ENCODE measurements at places on chromosomes 6 and 20.

DNA sequence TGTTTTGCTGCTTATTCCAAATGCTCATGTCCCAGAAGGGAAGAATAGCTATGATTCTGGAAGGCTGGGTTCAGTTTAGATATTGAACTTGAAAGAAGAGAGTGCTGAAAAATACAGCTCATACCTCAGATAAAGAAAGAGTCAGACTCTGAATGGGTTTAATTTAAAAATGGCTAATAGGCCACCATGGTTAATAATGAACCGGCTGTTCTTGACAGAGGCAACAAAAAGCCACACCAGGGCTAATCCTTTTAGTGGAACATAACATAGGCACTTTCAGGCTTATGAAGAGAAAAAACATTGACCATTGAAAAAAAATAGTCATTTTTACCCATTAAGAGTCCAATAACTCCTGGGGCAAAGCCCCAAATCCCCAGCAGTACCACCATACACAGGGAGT, 59.4 kb downstream of the TNFRSF21 start:
- no peak for DNase-seq

GRCh38 chr20:63475209-63475608, 2.8 kb upstream of the KCNQ2 start:
- no peak for DNase-seq

DNA sequence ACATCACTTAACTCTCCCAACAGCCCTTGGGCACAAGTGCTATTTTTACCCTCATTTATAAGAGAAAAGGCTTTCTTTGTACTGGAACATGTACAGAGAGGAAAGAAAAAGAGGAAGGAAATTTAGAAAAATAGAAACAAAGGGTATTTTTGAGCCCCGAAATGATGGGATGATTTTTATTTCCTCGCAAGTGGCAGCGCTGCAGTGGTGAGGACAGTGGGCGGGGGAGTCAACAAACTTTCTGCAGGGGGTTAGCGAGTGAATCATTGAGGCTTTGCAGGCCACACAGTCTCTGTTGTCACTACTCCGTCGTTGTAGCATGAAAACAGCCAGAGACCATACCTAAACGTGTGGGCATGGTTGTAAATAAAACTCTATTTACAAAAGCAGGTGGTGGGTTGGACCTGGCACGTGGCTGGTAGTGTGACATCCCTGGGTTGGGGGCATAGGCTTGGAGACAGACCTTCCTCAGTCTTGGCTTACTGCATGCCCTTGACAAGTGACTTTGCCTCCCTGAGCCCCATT, 25.5 kb upstream of the OCSTAMP start:
- DNase-seq, result no peak

DNA sequence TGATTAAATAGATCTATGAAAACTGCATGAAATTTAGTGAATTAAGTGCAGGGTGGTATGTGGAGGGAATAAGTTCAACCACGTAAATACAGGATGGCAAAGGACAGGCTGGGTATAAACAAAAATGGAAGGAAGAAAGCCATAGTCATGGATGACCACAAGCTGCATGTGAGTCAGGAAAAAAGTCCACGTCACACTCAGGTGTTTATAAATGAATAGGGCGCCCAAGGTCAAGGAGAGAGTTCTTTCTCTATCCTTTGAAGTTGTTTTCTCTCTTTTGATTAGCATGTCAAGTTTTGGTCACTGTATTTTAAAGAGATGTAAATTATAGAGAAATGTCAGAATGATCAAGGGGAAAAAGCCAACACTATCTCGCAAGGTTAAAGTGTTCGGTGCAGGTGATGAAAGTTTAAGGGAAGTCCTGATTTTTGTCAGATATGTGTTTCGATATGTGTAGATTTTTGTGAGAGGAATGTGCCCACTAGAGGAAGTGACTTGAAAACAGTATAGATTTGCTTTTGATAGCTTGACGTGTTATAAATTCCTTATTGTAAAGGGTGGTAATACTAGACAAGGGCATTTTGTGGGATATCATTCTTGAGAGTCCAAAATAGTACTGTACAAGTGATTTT, 58.7 kb downstream of the MAP3K4 start:
- no peak for DNase-seq

GRCh38 chr6:79943133-79943532, 4.2 kb downstream of the ELOVL4 start:
- DNase-seq, result no peak

- DNase-seq, result no peak
Measured at GRCh38 chr20:23060629-23061028, 11.2 kb upstream of the THBD start.

DNA sequence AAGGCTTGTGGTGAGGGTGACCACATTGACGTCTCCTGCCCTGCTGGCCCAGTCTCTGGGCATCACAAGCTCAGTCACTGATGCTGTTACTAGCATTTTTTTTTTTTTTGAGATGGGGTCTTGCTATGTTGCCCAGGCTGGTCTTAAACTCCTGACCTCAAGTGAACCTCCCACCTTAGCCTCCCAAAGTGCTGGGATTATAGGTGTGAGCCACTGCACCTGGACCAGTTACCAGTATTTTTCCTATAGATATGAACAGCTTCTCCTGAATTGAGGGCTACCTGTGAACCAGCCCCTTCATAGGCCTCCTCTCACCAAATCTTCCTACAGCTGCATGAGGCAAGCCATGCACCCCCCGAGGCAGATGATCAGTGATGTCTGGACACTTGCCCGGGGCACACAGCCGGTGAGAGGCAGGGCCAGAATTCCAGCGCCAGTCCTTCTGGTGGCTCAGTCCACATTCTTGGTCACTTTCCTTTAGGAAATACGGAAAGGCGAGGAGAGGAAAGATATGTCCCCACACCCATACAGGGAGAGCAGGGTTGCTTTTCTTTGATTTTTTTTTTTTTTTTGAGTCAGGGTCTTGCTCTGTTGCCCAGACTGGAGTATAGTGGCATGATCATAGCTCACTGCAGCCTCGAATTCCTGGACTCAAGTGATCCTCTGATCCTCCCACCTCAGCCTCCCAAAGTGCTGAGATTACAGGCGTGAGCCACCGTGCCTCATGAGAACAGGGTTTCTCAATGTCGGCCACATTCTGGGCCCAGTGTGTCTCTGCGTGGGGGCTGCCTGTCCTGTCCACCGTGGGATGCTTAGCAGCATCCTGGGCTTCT, 50.7 kb downstream of the UBE2V1 start:
- DNase-seq, result no peak

- DNase-seq, result no peak
Measured at GRCh38 chr6:1418471-1419191, 29.3 kb downstream of the FOXF2 start.

- DNase-seq, result no peak
Measured at GRCh38 chr6:116382587-116382986, 11.8 kb downstream of the DSE start.

GRCh38 chr6:69422475-69422874, 374.3 kb downstream of the LMBRD1 start:
- no peak for DNase-seq

GRCh38 chr6:46190889-46191288, 20.1 kb upstream of the ENPP5 start:
- no peak for DNase-seq

DNA sequence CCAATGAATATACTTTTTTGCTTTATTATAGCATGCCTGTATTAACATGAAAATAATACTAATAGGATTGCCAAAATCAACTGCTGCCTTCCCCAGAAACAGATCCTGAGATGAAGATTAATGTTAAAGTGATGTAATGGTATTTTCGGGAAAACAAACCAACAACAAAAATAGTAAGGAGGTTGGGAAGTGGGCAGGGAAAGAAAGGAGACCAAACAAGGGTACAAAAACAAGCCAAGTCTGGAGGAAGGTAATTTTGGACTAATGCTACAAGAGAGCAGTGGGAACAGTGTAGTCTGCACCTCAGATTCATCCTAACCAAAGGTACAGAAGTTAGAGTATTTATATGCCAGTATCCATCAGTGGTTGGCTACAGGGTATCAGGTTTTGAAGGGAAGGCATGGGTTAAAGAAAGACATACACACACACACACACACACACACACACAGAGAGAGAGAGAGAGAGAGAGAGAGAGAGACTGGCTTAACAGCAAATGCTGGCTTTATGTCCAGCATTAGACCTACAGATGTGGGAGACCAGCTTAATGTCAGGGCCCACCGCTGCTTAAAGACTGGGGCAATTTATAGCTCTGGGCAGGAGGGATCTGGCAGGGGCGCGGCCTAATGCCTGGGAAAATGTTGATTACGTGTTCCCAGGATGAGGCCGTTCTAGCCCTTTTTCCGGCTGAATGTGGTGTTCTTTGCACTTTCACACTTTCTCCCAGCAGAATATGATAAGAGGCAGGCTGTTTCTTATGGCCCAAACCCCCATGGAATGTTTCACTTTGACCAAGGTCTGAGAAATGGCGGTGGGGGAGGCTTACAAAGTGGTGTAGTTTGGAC, 3.8 kb upstream of the SLC17A1 start:
- DNase-seq, result no peak

DNA sequence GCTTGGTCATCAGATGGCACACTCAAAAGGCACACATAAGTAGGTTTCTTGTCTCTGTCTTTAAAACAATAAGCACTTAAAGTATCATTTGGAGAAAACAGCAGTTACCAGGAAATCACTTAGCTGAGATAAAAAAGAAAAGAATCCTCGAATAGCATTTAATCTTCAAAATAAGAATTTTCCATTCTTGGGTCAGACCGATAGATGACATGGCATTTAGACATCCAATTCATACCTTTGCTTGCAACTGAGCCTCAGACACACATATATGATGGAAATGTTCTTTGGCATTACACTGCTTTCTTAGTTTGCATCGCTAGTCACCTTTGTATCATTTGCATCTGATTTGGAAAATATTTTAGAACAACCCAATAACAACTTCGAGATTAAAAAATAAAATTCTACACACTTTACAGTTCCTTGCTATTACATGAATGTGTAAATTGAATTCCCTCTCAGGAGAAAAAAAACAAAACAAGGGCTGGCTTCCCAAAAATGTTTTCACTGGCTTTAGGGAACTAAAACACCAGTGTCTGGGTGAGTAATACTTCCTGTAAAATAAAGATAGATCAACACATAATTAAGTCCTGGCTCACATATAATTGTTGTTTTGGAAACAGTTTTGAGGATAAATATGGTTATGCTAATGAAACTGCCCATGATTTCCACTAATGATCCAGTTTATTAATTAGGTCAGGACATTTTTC, 1.3 kb upstream of the RNF217 start:
- no peak for DNase-seq

- no peak for DNase-seq
Measured at GRCh38 chr20:7123457-7123856, 356.0 kb downstream of the BMP2 start.

DNA sequence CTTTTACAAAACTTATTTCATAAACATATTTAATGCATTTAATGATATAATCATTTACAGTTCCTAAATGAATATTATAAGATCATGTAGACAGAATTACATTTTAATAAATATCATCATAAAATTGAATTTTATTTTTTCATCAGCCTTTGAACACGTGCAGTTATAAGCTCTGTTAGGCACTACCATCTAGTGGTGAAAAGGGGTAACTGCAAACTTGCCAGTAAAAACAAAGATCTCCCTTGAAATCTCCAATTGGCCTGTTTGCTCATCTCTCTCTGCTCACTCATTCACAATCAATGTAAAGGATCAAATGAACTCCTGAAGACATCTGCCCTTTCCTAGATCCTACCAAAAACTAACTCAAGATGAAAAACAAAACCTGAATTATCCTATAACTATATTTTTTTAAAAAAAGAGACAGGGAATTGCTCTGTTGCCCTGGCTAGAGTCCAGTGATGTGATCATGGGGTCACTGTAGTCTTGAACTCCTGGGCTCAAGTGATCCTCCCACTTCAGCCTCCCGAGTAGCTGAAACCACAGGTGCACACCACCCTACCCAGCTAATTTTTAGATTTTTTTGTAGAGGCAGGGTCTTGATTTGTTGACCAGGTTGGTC, 31.7 kb downstream of the SAMHD1 start:
- DNase-seq, result no peak

- no peak for DNase-seq
Measured at GRCh38 chr20:38063911-38064530, 30.5 kb downstream of the RPRD1B start.

GRCh38 chr20:23232219-23232581, 118.4 kb upstream of the NXT1 start:
- DNase-seq, result no peak

GRCh38 chr6:126444659-126445273, 104.9 kb downstream of the CENPW start:
- DNase-seq, result no peak

- DNase-seq, result no peak
Measured at GRCh38 chr20:47764154-47764733, 21.0 kb downstream of the SULF2 start.

GRCh38 chr20:54920491-54920890, 445.1 kb downstream of the DOK5 start:
- DNase-seq, result no peak

DNA sequence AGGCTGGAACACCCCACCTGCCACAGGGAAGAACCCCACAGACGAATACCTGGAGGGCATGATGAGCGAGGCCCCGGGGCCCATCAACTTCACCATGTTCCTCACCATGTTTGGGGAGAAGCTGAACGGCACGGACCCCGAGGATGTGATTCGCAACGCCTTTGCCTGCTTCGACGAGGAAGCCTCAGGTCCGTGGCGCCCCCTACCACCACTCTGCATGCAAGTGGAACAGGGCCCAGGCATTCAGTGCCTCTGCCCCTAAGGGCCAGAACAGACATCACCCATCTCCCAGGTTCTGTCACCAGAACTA, 6.6 kb downstream of the MYL9 start:
- no peak for DNase-seq

- DNase-seq, result no peak
Measured at GRCh38 chr6:45609141-45609638, 231.5 kb upstream of the SUPT3H start.

DNA sequence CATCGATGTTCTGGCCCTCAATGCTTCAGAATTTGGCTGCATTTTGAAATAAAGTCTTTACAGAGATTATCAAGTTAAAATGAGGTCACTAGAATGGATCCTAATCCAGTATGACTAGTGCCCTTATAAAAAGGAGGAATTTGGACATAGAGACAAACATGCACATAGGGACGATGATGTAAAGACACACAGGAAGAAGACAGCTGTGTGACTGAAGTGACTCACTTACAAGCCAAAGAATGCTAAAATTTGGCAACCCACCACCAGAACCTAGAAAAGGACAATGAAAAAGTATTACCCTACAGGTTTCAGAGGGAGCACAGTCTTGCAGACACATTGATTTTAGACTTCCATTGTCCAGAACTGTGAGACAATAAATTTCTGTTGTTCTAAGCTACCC, 322.8 kb upstream of the GJE1 start:
- DNase-seq, result no peak

GRCh38 chr20:2279253-2279779, 16.5 kb upstream of the TGM3 start:
- no peak for DNase-seq

GRCh38 chr20:46458866-46459750, 52.7 kb upstream of the ELMO2 start:
- no peak for DNase-seq

- DNase-seq, result no peak
Measured at GRCh38 chr6:7921632-7922092, 11.1 kb upstream of the TXNDC5 start.

- DNase-seq, result no peak
Measured at GRCh38 chr20:61644378-61645076, 392.5 kb downstream of the CDH4 start.

All from activated CD8-positive, alpha-beta memory T cell treated with anti-CD3 and anti-CD28 coated beads for 1 hour (primary cell).